ENCODE measurements at places on chromosomes 1 and 21.

DNA sequence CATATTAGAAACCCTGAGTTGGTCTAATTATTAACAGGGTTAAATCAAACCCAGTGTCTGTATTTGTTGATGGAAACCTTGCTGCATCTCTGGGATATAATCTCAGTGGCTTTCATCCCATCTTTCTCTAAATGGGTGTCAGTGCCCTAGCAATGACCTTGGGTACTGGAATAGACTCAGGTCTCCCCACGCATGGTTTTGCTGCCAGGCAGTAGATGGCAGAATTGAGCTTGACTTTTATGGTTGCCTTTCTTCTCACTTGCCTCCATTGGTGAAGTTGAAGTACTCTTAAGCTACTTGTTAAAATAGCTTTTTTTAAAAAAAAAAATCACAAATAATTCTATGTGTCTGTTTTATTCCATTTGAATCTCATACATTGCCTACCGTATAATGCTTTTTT, 81.8 kb upstream of the HMCN1 start:
- H3K4me1 ChIP-seq, result peaks cover 9% of the 10 kb centered on the region
- no peaks in the 10 kb centered on the region for H3K27me3 ChIP-seq
- no peak overlapping the region for H3K4me3 ChIP-seq
- H3K36me3 ChIP-seq, result peaks cover 1% of the 10 kb centered on the region

DNA sequence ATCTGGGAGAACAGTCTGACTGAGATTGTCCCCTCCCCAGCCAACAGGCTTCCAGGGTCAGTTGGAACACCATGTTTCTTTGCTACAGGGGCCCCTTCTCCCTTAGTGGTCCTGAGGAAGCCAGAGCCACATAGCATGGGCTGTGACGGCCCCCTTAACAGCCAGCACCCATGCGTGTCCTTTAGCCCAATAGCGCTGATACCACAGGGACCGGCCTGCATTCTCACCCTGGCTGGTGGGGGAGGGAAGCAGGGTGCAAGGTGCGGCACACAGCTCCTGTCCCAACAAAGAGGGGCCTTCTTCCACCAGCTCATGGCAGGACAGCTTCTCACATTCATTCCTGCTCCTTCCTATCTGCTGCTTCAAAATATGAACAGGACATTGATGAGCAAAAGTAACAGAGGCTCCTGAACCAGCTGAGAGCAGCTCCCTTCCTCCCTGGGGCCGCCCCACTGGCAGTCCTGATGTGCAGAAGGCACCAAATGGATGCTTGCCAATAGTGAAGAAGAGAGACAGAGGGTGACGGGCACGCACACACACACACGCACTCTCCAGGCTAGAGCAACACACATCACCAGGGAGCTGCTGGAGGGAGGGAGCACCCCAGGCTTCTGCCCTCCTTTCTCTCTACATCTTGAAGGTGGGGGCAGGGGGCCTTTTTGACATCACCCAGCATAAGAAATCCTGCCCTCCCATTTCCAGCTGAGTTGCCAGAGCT, 99.4 kb downstream of the CRYAA start:
- H3K27ac ChIP-seq, result no peak overlapping the region
- H3K36me3 ChIP-seq, result no peaks in the 10 kb centered on the region
- no peak overlapping the region for H3K4me3 ChIP-seq
- H3K4me1 ChIP-seq, result no peaks in the 10 kb centered on the region
- peaks cover 18% of the 10 kb centered on the region for H3K27me3 ChIP-seq

GRCh38 chr1:212466898-212467650, 34.4 kb downstream of the NENF start:
- H3K27ac ChIP-seq, result no peak overlapping the region
- H3K27me3 ChIP-seq, result no peaks in the 10 kb centered on the region
- DNase-seq, result no peak
- H3K4me3 ChIP-seq, result no peak overlapping the region

DNA sequence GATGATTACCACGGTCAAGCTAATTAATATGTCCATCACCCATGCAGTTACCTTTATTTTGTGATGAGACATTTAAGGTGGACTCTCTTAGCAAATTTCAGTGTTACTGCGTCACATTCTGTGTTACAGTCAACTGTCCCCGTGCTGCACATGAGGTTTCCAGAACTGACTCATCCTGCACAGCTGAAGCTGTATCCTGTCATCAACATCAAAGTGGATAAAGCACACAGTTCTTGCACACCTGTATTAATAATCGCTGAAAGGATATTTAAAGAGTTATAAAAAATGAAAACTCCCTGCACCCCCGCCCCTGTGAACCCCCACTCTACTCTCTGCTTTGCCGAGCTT, 3.4 kb upstream of the KRTAP10-5 start:
- peaks cover 4% of the 10 kb centered on the region for H3K27me3 ChIP-seq
- DNase-seq, result no peak
- peaks cover 7% of the 10 kb centered on the region for H3K36me3 ChIP-seq
- H3K4me3 ChIP-seq, result no peak overlapping the region
- H3K27ac ChIP-seq, result no peak overlapping the region
- peaks cover 11% of the 10 kb centered on the region for H3K4me1 ChIP-seq

DNA sequence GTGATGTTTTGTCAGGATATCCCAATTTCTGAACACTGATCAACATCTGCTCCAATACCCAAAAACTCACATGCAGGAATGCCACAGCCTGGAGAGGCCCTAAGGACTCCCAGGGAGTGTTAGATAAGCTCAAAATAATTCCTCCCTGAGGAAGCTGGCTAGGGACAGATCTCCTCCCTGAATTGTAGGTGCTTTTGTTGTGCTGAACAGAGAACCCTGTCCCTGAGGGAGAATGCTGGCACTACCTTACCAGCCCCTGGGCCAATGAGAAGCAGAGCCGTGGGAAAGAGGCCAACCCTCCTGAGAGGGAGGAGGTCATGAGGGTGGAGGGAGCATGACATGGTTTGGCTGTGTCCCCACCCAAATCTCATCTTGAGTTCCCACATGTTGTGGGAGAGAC, 73.6 kb upstream of the PTGFRN start:
- no peak for DNase-seq
- no peak overlapping the region for H3K27ac ChIP-seq
- peaks cover 6% of the 10 kb centered on the region for H3K36me3 ChIP-seq
- no peaks in the 10 kb centered on the region for H3K4me1 ChIP-seq

DNA sequence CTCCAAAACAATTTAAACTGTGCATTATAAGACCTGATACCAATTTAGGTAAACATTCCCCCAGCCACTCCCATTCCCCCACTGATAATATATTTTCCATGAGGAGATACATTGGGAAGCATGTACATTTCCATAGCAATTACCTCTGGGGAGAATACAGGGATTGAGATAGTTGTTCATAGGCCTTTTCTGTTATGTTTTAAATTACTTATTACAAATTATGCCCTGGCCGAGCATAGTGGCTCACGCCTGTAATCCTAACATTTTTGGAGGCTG, 4.4 kb downstream of the ASAP3 start:
- H3K4me3 ChIP-seq, result no peak overlapping the region
- H3K27me3 ChIP-seq, result peaks cover 27% of the 10 kb centered on the region
- no peak overlapping the region for H3K27ac ChIP-seq

GRCh38 chr21:16535626-16536025, 805.8 kb downstream of the USP25 start:
- no peak overlapping the region for H3K27ac ChIP-seq
- H3K27me3 ChIP-seq, result no peaks in the 10 kb centered on the region
- no peaks in the 10 kb centered on the region for H3K36me3 ChIP-seq
- no peak overlapping the region for H3K4me3 ChIP-seq

DNA sequence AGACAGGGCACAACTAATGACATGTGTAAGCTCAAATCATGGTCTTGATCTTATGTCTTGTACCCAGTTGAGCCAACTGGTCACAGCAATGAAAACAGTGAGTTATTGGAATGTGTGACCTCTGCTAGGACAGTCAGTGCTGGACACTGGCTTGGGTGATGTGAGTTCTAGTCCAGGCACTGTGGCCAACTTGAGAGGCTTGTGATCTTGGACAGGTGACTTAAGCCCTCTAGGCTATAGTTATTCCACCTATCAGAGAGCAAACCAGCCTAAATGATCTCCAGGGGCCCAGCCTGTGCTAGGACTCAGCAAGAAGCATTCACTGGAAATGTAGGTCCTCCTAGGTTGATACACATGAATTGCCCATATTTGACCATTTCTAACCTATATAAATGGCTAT, 1.1 kb downstream of the KCNE2 start:
- DNase-seq, result no peak
- no peaks in the 10 kb centered on the region for H3K36me3 ChIP-seq
- no peak overlapping the region for H3K4me3 ChIP-seq
- H3K27me3 ChIP-seq, result peaks cover 12% of the 10 kb centered on the region
- H3K27ac ChIP-seq, result no peak overlapping the region
